ENCODE measurements at places on chromosomes 7 and 10. TPM values are rescaled to one million over a fixed set of nuclear protein-coding genes. Genes with fewer than 3 reads are reported as not detected.

BLNK gene
- 4.7 TPM for total RNA-seq

AGAP5 gene
- total RNA-seq: 10.1 TPM

NODAL gene
- total RNA-seq: not detected

CPA2 gene
- total RNA-seq: not detected

NANOS1 gene
- total RNA-seq: 2.4 TPM

DNA sequence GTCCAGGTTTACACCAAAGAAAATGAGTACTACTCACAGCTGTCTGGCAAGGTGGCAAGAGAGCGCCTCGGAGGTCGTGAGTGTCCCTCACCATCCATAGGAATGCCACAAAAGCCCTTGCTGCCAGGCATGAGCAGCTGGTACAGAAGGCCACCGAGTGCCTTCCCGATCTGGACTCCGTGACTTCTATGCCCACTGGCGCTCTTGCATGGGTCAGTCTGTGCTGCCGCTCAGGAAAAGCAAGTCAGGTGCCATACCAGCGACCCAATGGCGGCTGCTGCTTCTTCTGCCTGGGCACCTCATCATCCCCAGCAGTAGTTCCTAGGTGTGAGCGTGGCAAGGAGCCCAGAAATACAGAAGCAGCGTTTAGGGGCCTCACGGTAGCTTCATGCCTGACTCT lies 11.7 kb downstream of the TBXAS1 start:
- DNase-seq: no peak

- no peak for DNase-seq
These were observed 103.8 kb downstream of the HTR5A start for GRCh38 chr7:155173905-155174304.

- DNase-seq: no peak
These were observed 56.6 kb downstream of the GSDME start for GRCh38 chr7:24700521-24701260.

DNA sequence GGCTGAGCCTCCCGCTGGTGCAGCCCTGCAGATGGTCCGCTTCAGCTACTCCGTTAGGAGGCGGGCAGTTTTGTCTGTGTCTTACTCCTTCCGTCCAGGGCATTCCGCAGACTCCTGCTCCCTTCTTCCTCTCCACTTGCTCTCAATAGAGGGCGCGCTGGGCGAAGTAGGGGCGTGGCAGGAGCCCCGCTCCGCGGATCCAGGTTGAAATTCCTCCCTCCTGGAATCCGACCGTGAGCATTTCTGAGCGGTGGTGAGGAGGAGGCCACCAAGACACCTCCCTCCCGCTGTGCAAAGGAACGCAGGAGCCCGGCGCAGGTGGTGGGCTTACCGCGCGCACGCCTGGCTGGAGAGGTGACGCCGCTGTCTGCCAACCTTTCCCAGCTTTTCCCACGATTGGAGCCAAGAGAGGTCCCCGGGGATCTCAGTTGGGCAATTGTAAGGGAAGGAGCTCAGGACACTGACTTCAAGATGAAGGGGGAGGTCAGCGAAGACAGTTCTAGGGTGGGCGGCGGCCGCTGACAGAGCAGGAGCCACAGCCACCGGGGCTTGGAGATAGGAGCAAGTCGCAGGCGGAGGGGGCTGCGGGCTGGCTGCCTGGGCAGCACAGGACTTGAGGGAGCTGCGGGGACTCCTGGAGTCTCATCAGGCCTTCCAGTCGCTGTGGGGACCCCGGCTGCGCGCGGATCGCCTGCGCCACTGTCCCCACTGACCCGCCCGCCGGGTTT lies 1011.3 kb downstream of the XPNPEP1 start:
- DNase-seq: peak; percentile 79

DNA sequence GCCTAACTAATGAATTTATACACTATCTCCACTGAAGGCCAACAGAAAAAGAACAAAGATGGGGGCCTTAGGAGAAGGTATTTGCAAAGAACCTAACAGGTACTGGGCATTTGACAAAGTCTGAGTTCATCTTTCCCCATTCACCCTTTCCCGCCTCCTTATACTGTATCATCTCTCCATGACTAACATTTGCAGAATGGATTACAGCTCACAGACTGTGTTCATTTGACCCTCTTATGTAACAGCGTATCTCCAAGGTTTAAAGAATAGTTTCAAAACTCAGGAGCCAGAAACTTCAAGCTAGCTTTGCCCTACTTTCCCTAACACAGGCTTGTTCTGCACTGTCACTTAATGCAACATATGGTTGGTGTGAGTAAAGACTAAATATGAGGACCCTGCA lies 238.7 kb upstream of the CELF2 start:
- DNase-seq: no peak

GRCh38 chr7:122556219-122556618 lies 142.7 kb downstream of the RNF133 start:
- DNase-seq: no peak

DNA sequence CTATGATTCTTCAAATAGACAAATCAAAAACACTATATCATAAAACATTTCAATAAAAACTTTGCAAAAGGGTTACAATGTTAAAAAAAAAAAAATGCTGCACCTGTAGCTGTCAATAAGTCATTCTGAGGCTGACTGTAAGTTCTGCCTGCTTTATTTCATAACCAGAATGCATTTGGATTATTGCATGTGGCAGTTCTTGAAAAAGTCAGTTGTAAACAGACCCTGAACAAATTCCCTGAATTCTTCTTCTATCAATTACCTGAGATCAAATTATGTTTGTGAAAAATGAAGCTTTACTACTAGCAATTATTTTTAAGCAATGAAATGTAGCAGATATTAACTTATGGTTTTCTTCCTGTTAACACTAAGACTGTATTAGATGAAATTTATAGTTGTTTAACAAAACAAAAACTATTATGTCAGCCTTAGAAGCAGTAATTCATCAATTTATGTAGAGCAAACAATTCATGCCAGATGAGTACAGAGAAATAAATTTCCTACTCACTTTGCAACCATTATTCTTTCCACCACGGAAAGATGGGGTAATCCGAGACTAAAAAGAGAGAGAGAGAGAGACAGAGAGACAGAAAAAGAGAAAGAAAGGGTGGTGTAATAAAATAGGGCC lies 107.8 kb downstream of the SFMBT2 start:
- DNase-seq: no peak

Measured in suprapubic skin (tissue), 4 donors.